ENCODE measurements at places on chromosomes 12 and 14. TPM values are rescaled to one million over a fixed set of nuclear protein-coding genes. Genes with fewer than 3 reads are reported as not detected.

DNA sequence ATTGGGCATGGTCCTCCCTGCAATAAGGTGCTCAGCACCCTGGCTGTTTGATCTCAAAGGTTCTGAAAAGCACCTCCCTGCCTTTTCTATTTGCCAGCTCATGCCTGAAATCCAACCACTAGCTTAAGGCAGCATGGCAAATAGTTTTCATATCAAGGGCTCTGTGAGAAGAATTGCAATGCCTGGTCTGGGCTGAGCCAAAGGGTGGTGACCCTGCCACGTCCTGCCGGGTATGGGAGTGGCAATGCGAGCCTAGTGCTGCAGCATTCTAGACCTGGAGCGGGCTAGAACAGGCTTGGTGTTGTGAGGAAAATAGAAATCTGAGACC is 2.3 kb upstream of the SCNN1A start:
- no peak for DNase-seq

The IL26 gene
- not detected for total RNA-seq

DNA sequence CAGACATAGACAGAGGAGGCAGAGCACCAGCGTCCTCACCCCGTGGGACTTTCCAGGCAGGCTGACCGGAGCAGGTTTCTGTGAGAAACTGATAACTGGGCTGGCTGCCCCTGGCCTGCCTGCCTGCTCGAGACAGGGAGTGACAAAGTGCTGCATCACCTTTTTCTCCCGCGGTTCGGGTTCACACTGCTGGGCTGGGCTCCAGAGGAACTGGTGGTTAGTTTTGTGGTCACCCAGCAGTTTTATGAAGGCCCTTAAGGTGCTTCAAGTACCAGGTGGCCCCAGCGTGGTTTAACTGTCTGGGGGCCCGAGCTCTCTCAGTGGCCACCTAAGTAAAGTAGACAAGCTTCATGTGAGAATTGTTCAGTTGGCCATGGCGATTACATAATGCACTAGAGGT is 1073.6 kb downstream of the BCL11B start:
- DNase-seq: no peak

- no peak for DNase-seq
Measured at GRCh38 chr12:120468821-120469449, 613 bp downstream of the SRSF9 start.

The LHX5 gene
- not detected for total RNA-seq

The TXNDC16 gene
- total RNA-seq: 3.6 TPM

DNA sequence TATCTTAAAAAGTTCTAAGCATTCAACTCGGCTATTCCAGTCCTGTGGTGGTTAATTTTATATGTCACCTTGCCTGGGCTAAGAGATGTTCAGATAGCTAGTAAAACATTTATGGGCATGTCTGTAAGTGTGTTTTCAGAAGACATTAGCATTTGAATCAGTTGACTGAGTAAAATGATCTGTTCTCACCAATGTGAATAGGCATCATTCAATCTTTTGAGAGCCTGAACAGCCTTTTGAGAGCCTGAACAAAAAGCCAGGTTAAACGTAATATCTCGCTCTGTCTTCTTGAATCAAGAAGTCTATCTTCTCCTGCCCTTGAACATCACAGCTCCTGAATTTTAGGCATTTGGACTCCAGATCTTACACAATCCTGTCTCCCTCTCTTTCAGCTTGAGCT is 1266.1 kb downstream of the LRFN5 start:
- no peak for DNase-seq

The SYNDIG1L gene
- not detected for total RNA-seq

DNA sequence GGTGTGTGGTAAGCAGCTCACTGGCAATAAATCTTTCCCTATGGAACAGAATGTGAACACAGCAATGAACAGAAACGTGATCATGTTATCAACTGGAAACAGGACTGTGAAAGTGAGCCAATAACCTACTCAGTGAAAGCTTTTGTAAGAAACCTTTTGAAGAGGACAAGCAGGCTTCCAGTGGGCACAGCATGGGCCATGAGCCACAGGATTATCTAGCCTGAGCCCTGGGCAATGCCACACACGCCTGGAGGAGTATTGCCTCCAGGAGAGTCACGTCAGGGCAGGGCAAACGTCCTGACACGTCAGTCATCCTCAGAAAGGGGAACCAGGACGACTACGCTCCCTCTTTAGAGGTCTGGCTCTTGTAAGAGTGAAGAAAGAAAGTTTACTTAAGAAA is 32.3 kb downstream of the NRDE2 start:
- no peak for DNase-seq

DNA sequence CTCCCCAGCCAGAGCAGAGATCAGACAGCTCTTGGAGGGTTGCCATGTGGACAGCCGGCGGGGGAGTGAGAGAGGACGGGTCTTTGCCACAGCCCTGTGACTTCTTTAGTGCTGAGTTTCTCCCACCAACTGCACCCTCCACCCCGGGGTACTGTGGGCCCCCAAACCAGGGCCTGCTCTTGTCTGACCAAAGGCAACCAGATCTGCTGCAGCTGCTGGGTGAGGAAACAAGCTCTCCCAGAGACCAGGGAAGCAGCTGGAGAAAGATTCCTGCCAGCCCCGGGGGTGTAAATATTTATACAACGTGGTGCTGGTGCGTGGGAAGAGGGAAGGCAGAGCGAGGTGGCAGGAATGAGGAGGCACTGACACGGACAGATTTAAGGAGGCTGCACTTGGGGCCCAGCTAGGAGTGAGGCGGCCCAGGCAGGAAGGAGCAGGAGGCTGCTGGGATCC is 14.3 kb upstream of the ZFP36L1 start:
- no peak for DNase-seq

DNA sequence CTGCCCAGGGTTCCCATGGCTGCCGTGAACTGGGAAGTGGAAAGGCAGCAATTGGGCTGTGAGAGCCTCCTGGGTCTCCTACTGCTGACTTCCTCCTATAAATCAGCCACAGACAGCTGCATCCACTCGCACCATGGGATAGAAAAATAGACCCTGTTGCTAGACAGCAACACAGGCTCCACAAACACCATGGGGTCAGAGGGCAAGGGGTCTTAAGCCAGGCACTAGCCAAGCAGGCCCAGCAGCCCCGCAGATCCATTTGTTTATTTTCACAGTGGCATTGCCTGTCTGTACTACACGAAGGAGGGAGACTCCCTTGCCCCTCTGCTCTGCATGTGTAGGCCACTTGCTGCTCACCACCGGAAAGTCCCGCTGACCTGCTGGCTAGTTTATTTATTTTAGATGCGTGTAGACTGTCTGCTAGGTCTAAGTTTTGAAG is 139.8 kb downstream of the DACT1 start:
- no peak for DNase-seq

GRCh38 chr12:109110988-109111495 is 5.3 kb upstream of the ACACB start:
- peak; percentile 94 for DNase-seq

The PMCH gene
- total RNA-seq: not detected

- no peak for DNase-seq
Measured at GRCh38 chr14:49191380-49191779, 394.8 kb downstream of the RPS29 start.

The LIN7A gene
- 5.8 TPM for total RNA-seq

GRCh38 chr14:102317564-102318248 is 1.8 kb upstream of the ZNF839 start:
- no peak for DNase-seq

Data from mesenteric fat pad (tissue), 1 donor.